Endothelial cell of umbilical vein (primary cell): ENCODE measurements at places on chromosomes 5 and 9. TPM values are rescaled to one million over a fixed set of nuclear protein-coding genes. Genes with fewer than 3 reads are reported as not detected.

Gene REEP2
- 4.8 and 5.3 TPM in 2 replicates for polyA plus RNA-seq

Gene HSPA4
- polyA plus RNA-seq: 7.1 and 11.2 TPM in 2 replicates

DNA sequence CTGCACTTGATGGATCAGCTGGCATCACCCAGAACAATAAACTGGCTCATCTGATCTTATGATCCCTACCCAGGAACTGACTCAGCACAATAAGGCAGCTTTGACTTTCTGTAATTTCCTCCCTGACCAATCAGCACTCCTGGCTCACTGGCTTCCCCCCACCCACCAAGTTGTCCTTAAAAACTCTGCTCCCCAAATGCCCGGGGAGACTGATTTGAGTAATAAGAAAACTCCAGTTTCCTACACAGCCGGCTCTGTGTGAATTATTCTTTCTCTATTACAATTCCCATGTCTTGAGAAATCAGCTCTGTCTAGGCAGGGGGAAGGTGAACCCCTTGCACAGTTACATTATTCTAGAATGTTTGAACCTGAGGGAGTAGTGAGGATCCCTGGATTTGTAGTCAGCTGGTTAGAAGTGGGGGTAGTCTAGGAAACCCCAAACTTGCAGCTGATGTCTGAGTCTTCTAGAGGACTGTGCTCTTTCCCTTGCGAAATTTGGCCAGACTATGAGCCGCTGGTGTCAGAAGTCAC is 111.7 kb upstream of the NEK6 start:
- peak; percentile 30 for DNase-seq

GRCh38 chr9:114830546-114830945 is 24.7 kb upstream of the TNFSF15 start:
- DNase-seq: no peak

GRCh38 chr5:5341531-5342292 is 80.8 kb upstream of the ICE1 start:
- DNase-seq: no peak

DNA sequence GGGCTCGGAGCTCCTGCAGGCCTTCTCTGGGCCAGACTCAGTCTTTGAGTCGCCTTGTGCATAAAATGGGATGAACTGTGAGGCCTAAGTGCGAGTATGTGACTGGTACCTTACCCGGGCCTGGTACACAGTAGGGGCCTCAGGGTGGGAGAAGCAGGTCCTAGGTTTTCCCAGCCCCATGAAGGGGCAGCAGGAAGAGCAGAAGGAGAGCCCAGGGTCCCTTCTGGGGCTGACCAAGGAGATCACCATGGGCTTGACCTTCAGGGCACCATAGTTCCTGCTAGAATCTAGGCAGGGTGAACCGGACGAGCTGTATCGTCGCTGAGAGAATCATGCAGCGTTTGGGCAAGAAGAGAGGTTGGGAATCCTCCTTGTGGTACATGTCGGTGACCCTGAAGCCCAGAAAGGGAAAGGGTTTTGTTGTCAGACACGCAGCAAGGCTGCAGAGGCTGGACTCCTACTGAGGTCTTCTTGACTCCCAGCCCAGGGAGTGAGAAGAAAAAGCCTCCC is 373 bp upstream of the PHYKPL start:
- DNase-seq: no peak

DNA sequence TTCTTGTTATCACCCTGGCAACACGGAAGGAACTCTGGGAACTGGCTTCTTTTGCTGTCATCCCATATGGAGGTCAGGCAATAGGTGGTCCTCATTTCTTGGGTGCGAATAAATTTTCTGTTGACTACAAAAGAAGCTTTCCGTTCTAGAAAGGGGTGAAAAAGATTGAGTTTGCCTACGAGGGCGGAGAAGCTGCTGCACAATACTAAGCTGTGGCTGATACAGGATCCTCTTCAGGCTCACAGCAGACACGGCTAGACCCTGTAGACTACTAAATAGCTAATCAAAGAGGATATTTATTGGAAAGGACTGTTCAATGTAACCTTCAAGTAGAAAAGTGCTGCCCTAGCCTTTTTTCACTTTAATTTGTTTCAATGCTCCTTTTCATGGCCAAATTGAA is 58.1 kb downstream of the TJP2 start:
- no peak for DNase-seq

GRCh38 chr5:160272889-160273288 is 39.5 kb downstream of the CCNJL start:
- DNase-seq: no peak

DNA sequence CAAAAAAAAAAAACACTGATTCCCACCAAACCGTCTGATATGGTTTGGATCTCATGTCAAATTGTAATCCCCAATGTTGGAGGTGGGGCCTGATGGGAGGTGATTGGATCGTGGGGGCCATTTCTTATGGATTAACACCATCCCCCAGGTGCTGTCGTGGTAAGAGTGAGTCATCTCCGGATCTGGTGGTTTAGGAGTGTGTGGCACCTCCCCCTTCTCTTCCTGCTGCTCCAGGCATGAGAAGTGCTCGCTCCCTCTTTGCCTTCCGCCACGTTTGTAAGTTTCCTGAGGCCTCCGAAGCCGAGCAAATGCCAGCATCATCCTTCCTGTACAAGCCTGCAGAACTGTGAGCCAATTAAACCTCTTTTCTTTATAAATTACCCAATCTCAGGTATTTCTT is 45.2 kb downstream of the HSD17B3 start:
- peak; percentile 23 for DNase-seq
